ENCODE measurements at places on chromosomes 7 and 10.
A peak's percentile ranks its signal among the peaks of the same experiment; 100 is the strongest.

- DNase-seq, result no peak
Observed at GRCh38 chr7:140972876-140973829, 41.6 kb downstream of the MRPS33 start.

- no peak for DNase-seq
Observed at GRCh38 chr10:91287276-91287675, 66.8 kb downstream of the PCGF5 start.

DNA sequence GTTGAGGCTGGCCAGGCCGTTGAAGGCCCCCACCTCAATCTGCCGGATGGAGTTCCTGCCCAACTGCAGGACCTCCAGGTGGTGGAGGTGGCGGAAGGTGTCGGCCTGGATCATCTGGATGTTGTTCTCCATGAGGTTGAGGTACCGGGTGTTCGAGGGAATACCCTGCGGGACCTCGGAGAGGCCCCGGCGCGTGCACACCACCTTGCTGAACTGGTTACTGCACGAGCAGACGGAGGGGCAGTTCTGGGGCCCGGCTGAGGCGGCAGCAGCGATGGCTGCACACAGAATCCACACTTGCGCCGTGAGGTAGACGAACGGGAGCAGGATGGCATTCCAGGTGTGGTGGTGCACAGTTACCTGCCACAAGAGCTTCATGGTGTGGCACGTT is 979 bp downstream of the LRRC4 start:
- no peak for DNase-seq

- no peak for DNase-seq
Observed at GRCh38 chr7:40551685-40552576, 417.1 kb downstream of the SUGCT start.

- no peak for DNase-seq
Observed at GRCh38 chr7:54995610-54996363, 23.0 kb upstream of the EGFR start.

- no peak for DNase-seq
Observed at GRCh38 chr10:110860576-110861241, 11.0 kb upstream of the PDCD4 start.

- DNase-seq, result no peak
Observed at GRCh38 chr10:124496150-124496549, 34.5 kb downstream of the LHPP start.

DNA sequence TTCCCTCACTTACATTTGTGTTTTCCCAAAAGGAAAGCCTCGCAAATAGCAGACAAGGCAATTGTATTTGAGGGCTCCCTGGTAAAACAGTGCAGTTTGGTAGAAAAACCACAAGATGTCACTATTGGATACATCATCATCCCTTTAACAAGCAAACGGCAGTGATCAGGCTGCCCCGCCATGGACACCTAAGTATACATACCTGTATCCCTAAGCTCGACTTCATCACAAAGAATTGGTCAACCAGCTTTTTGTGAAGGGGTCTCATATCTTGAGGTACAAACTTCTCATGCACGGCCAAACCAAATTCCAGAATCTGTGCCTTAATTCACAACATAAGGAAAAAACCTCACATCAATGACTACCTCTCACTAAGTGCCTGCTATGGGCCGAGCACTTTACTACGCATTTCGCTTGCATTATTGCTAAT is 179.5 kb upstream of the IMMP2L start:
- peak; percentile 66 for DNase-seq

- DNase-seq, result no peak
Observed at GRCh38 chr10:58925381-58925780, 251.1 kb upstream of the PHYHIPL start.

- DNase-seq, result no peak
Observed at GRCh38 chr10:119543814-119544642, 1.5 kb upstream of the RGS10 start.

DNA sequence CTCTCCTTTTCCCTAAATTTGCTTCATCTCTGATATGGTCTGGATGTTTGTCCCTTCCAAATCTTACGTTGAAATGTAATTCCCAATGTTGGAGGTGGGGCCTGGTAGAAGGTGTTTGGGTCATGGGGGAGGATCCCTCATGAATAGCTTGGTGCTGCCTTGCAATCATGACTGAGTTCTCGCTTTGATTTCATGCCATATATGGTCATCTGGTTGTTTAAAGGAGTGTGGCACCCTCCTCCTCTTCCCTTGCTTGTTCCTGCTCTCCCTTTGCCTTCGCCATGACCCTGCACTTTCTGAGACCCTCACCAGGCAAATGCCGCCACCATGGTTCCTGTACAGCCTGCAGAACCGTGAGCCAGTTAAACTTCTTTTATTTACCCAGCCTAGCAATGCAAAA is 14.5 kb downstream of the NOBOX start:
- DNase-seq, result no peak

- DNase-seq, result no peak
Observed at GRCh38 chr7:105799006-105799405, 77.4 kb downstream of the ATXN7L1 start.

- DNase-seq, result no peak
Observed at GRCh38 chr10:43408331-43408709, 666 bp downstream of the HNRNPF start.

DNA sequence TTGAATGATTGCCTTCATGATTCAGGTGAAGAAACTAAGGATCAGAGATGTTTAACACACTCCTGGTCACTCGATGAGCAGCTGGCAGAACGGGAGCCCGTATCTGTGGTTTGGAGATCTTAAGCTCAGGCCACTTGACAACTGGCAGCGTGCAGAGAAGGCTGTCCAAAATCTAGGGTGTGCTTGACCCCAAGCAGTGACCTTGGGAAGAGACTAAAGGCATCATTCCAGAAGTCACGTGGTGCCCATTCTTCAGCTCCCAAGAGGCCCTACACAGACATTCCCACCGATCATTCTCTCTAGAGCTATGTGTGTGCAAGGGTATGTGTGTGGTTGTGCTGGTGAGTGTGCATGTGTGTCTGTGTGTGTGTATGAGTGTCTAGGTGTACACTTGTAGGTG is 493.8 kb downstream of the TCERG1L start:
- DNase-seq, result no peak

DNA sequence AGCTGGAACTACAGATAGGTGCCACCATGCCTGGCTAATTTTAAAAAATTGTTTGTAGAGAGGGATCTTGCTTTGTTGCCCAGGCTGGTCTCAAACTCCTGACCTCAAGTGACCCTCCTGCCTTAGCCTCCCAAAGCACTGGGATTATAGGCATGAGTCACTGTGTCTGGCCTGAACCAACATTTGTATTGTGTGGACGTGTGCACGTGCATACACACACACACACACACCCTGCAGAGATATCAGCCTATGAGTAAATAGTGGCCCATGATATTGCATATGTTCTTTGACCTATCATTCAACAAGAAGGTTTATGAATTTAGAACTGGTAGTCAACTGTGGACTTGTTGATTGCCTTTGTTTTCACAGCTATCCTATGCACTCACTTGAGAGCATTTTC is 161.6 kb downstream of the BAMBI start:
- no peak for DNase-seq

- DNase-seq, result no peak
Observed at GRCh38 chr10:59279991-59280505, 82.3 kb downstream of the FAM13C start.

DNA sequence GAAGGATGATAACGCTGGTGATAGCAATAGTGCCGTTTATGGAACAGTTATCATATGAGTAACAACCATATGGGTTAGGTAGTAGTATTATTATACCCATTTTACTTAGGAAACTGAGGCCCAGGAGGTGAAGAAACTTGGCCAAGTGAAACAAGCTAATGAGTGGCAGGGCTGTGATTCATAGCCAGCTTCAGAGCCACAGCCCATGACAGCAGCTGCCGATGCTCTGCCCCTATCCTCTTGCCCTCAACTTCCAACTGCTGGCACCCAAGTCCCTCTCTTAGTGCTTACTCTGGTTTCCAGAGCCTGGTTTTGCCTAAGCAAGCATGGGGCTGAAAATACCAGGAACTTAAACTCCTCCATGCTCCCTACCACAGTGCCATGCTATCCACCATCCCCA is 12.3 kb downstream of the SH3PXD2A start:
- no peak for DNase-seq

DNA sequence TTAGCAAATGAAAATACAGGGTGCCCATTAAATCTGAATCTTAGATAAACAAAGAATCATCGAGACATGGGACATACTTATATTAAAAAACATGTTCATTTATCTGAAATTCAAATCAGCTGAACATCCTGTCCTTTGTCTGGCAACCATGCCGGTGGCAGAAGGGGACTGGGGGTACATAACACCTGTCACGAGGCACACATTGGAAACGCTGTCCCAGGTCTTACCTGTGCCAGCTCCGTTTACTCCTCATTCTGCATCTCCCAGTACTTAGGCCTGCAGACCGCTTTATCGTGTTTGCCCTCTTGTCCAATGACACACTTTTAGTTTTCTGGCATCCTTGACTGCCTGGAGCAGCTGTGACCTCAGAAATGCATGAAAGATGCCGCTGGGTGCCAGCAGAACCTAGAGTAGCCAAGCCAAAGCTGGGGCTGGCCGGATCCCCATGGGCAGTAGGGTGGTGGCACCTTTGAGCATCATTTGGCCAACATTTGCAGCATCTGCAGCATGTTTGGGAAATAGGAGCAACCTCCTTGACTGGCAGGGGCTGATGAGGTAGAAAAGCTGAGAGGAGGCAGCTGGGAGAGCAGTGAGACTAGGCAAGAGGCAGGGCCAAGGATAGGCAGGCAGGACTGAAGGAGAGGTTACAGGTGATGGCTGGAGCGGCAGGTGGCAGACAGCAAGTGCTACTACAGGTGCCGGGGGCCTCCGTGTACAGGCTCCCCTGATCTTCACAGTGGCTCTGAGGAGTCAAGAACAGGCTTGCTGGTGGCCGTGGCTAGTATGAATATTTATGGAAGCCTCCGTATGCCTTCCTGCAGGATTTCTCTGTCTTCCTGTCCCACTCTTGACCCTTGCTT is 62.3 kb upstream of the BTBD16 start:
- no peak for DNase-seq

DNA sequence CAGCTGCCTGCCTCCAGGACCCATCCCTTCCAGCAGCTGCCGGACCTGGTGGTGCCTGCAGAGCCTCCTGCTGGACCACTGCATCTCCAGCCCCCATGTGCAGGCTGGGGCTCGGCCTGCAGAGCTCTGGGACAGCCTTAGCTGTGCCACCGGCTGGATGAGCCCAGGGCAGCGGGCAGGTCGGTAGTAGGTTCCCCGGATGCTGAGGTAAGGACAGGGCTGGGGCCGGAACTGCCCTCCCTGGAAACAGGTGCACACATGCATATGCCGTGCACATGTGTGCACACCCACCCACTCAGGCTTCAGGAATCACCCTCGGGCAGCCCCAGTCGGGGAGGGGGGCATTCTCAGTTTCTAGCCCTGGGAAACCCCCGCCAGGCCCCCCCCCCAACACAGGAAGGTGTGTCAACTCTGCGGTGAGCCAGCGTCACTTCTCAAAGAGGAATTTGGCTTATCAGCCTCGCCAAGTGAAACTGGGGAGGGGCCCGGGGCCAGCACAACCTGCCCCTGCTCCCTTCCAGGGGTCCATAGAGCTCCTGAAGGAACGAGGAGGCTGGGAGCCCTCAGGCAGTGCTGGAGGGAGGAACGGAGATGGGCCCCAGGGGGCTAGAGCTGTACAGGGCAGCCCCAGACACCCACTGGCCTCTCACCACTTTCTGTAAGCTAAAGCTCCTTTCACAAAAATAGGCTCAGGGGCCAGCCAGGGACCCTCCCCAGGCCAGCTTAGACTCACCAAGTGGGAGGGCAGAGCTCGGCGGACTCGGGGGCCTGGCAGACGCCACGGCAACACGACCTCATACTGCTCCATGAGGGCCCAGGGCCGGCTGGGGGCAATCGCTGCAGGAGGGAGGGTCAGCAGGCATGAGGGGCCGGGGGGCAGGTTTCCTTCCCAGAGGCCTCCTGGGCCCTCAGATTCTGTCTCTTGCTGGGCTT is 1.7 kb downstream of the ADAM8 start:
- DNase-seq, result no peak

DNA sequence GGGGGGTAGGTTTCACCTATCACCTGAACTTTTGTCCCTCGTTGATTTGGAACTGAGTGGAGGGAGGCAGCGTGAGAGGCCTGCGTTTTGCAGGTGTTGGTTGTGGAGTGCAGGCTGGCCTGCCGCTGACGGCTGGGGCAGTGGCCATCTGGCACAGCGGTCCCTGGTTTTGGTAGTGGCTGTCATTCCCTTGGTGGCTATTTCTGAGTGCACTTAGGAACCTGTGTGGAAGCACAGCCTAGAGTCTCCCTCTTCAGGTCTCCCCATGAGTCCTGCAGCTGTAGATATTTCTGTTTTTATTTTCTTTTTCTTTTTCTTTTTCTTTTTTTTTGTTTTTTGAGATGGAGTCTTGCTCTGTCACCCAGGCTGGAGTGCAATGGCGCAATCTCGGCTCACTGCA is 129.2 kb downstream of the CUL2 start:
- no peak for DNase-seq

DNA sequence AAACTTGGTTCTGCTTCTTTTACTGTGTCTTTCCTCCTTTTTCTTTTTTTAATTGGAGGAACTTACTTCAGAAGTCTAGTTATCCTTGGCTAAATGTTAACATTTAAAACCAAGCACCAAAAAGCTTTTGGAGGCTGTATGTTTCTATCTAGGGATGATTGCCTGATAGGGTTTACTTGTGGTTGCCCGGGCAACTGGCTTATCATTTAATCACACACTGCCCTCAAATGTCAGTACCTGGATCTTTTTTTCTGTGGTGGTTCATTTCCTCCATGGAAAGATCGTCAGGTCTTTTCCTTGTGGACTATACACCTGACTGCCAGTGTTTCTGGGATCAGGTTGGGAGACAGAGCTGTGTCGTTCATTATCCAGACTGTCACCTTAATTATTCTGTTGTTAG is 173.2 kb downstream of the WNT2 start:
- no peak for DNase-seq

- DNase-seq, result no peak
Observed at GRCh38 chr7:40470817-40471216, 336.0 kb downstream of the SUGCT start.

DNA sequence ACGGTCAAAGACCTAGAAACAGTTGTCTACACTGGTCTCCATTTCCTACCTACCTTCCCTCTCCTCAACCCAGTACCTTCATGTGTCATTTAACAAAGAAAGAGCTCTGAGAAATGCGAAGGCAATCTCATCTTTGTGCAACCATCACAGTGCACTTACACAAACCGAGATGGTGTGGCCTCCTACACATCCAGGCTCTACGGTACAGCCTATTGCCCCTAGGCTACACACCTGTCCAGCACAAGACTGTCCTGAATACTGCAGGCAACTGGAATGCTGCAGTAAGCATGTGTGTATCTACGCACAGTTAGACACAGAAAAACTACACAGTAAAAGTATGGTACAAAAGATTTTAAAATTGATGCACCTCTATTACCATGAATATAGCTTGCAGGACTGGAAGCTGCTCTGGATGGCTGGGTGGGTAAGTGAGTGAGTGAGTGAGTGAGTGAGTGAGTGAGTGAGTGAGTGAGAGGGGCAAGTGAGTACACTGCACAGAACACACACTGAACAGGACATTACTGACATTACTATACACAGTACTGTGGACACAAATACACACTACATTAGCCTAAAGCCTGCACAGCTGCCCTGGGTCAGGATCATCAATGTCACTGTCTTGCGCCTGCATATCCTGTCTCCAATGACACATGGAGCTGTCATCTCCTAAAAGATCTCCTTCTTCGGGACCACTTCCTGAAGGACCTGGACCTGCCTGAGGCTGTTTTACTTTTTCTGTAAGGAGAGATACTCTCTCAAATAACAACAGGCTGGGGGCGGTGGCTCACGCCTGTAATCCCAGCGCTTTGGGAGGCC is 18.5 kb downstream of the ITGB1 start:
- DNase-seq, result no peak

Data from NCI-H1105 (cell line).